Spinal cord (tissue), 10 donors: ENCODE measurements at places on chromosomes 6 and 20. TPM values are rescaled to one million over a fixed set of nuclear protein-coding genes. Genes with fewer than 3 reads are reported as not detected.

DNA sequence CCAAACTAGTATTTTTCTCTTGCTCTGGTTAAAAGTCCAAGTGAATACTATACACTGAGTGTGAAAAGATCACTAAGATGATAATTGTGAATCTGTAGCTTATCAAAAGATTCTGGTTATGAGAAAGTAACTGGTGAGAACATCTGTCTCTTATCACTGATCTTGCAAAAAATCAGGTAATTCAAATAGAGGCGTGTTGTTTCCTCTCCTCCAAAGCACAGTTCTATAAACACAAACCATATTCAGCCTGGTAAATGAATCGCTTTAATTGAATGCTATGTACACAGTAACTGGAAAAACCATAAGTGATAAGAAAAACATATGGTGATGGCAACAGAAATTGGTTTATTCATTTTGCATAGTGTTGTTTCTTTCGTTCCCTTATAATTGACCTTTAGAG lies 161.0 kb downstream of the RALGAPA2 start:
- no peaks in the 10 kb centered on the region for H3K36me3 ChIP-seq
- H3K4me3 ChIP-seq, result no peak overlapping the region
- no peak for DNase-seq
- no peaks in the 10 kb centered on the region for H3K27me3 ChIP-seq

BPIFB2 gene
- total RNA-seq, result not detected

GPR63 gene
- total RNA-seq, result 2.6 TPM

DNA sequence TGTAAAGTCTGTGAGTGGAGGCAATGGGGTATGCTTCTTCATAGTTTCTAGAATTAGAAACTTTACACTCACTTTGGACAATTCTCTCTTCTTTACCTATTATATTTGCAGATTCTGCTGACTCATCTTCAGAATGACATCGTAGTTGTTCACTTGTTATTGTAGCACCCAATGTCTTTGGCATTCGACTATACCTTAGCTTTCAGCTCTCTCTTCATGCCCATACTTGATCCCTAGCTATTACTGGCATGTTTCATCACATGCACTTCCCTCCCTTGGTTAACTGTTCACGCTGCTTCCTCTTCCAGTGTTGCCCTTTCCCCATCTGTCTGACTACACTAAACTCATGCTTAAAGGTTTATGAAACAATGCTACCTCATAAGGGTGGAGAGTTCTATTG lies 298.1 kb upstream of the TCF21 start:
- no peaks in the 10 kb centered on the region for H3K36me3 ChIP-seq
- no peaks in the 10 kb centered on the region for H3K4me1 ChIP-seq
- no peak overlapping the region for H3K4me3 ChIP-seq

DNA sequence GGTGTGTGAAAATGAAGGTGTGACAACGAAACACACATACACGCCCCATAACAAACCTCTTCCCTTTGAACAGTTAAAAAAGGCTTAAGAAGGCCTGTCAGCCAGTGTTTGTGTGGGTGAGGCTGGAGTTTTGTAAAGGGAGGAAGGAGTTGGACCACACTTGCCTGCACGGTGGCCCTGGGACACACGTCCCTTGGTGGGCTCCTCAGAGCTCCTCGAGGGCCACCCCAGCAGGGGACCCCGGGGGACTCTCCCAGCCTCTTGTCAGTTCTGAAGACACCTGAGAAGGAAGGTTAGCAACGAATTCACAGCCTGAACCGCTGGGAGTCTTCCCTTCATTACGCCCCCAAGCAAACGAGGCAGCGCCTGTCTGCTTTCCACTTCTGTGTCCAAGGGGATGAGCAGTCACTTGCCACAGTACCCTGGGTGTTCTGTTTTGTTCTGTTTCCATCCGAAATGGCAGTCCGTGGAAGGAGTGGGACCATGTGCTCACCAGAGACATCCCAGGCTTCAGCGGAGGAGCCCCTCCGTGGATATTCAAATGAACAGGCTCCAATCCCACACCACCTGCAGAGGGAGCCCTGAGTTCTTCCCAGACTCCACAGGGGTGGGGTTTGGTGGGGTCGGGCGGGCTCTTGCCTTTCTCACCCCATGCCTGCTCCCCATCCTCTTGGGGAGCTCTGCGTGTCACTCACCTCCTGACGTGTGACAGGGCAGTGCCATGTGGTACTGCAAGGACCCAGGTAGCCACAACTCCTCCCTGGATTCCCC lies 68.6 kb downstream of the NRN1 start:
- peaks cover 14% of the 10 kb centered on the region for H3K4me1 ChIP-seq
- no peaks in the 10 kb centered on the region for H3K27me3 ChIP-seq
- H3K4me3 ChIP-seq, result no peak overlapping the region
- DNase-seq, result no peak
- no peak overlapping the region for H3K27ac ChIP-seq
- no peaks in the 10 kb centered on the region for H3K36me3 ChIP-seq

DNA sequence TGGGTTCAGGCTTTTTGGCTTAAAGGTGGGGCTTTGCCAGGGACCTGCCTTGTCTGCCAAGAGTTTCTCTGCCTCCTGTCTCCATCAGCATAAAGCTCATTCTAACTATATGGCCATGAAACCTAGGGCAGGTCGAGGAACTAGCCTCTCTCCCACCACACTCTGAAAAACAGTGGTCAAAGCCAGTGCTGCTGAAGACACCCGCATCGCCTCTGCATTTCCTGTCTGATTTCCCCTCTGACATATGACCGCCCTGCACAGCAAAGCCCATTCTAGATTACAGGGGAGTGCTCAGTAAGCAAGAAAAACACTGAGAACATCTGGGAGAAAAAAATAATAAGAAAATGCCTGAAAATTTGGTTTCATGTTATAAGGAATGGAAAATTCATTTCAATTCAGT lies 573.6 kb downstream of the PRKN start:
- no peaks in the 10 kb centered on the region for H3K4me1 ChIP-seq
- H3K27ac ChIP-seq, result no peak overlapping the region
- no peak overlapping the region for H3K4me3 ChIP-seq
- DNase-seq, result no peak
- no peaks in the 10 kb centered on the region for H3K27me3 ChIP-seq

ZNF165 gene
- total RNA-seq, result 1.7 TPM

VPS52 gene
- total RNA-seq, result 35.4 TPM

POM121L2 gene
- not detected for total RNA-seq
